Stimulated activated memory B cell treated with anti-CD40 and anti-IgM and Interleukin-4, amounts not matched to agents 10 μg/mL and 1 μg/mL and 100 μg/mL, for 72 hours (primary cell): ENCODE measurements at places on chromosomes 16 and 17.

GRCh38 chr16:30060836-30061554, 4.6 kb upstream of the ALDOA start:
- ATAC-seq, result no peak

DNA sequence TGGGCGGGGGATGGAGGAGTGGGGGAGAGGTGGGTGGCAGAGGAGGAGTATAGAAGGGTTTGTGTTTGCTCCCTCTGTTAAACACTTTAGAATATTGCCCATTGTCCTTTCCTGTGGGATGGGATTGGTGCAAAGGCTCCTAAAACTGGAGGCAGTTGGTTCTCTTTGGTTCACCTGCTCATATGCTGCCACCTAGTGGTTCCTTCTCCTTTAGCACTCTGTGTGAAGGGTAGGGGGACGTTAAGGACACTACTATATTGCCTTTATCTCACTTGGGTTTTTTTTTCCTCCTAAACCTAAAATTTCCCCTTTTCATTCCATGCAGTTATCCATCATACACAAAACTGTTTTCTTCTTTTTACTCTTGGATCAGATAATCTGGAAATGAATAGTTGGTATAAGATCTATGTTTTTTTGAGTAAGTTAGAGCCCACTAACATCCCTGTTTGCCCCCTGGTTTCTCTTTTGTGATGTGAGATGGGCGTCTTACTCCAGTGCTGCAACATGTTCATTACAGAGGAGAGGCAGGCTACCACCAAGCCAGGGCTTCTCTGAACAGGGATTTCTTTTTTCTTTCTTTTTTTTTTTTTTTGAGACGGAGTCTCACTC, 23.8 kb downstream of the SNX11 start:
- peak; percentile 65 for ATAC-seq

GRCh38 chr16:74627506-74628220, 20.7 kb upstream of the GLG1 start:
- ATAC-seq, result peak; percentile 38

- no peak for ATAC-seq
These were observed 39.4 kb upstream of the DHX8 start for GRCh38 chr17:43444223-43445008.

DNA sequence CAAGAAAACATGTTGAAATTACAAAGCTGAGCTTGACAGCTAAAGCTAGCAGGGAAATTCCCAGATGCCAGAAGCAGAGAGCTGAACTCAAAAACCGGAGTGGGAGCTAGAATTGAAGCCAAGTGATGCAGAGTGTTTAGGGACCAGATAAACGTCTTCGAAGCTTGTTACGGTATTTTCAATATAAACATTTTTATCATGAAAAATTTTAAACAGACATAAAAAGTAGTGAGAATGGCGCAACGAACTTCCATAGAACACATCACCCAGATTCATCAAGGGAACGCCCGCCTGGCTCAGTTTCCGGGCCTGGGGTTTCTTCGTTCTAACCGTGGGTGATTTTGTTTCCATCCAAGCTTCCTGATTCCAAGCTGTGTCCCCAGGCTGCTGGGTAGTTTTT, 18.1 kb downstream of the SPNS2 start:
- no peak for ATAC-seq

- ATAC-seq, result no peak
These were observed 6.7 kb downstream of the NTHL1 start for GRCh38 chr16:2040787-2041522.

- no peak for ATAC-seq
These were observed 52.4 kb upstream of the NFAT5 start for GRCh38 chr16:69513180-69513966.

DNA sequence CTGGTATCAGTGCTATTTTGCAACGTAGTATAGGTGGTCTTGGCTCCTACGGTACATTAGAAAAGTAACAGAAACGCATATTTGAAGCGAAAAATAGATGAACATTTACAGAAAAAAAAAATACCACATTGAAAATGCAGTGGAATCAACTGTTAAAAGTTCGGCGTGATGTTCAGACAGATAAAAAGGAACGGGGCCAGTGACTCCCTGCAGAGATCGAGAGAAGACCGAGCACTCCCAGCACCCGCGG, 440 bp upstream of the ZNF778 start:
- ATAC-seq, result no peak

GRCh38 chr16:2335286-2335895, 5.1 kb downstream of the ABCA3 start:
- no peak for ATAC-seq

GRCh38 chr17:17500999-17501605, 4.9 kb upstream of the RASD1 start:
- ATAC-seq, result no peak
